HCT116 (cell line): ENCODE measurements at places on chromosomes 1 and 21. TPM values are rescaled to one million over a fixed set of nuclear protein-coding genes. Genes with fewer than 3 reads are reported as not detected.

DNA sequence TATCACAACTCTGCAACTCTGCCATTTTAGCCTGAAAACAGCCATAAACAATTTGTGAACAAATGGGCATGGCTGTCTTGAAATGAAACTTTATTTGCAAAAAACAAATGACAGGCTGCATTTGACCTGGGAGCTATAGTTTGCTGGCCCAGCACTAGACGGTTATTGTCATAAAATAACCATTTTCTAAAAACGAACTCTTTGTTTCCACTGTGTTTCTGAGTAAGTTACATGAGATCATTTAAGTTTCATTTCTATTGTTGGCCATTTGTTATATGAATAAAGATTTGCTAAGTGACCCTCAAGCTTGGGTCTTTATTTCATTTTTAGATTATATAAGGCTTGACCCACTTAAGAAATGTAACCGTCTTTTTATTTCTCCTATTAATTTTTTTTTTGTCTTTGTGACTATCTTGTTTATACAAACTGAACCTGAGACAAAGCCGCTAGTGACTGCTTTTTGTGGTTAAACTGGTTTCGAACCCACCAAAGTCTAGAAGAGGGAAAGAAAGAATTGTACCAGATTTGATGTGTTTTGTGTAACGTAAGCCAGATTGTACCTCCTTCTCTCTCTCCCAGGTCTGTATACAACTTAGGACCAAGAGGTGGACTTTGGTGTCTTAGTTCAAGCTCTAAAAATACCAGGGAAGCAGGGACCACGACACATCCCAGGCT is 12.9 kb upstream of the KCNJ15 start:
- DNase-seq = no peak

DNA sequence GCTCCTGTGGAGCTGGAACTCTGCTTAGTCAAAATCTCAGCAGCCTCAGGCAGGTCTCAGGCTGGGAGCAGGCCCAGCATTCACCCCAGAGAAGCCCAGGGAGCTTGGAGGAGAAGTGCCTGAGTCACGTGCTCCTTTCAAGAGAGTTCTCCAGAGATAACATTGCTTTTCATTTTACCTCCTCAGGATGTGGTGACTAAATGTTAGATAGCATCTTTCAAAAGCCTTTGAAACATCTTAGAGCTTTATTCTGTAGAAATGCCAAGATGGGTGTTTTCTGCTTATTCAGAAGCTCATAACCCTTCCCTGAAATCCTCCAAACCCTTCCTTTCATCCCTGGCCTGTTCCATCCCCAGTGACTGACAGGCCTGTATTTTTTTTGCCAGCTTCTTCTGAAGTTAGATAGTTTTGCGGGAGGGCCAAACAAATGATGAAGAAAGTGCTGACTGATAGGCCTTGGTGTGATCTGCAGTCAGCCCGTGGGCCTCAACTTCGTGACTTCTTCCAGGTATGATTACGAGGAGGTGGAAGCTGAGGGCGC is 58.0 kb downstream of the PGM1 start:
- DNase-seq = no peak

DNA sequence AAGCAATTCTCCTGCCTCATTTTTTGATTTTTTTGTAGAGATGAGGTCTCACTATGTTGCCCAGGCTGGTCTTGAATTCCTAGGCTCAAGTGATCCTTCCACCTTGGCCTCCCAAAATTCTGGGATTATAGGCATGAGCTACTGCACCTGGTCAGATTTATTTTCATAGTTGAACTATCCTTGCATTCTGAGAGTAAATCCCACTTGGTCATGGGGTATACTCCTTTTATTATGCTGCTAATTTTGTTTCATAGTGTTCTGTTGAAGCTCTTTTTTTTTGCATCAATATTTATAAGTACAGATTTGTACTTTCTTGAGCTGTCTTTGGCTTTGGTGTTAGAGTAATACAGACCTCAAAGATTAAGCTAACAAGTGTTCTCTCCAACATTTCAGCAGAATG is 12.8 kb upstream of the CCSAP start:
- no peak for DNase-seq

GRCh38 chr1:198680174-198680875 is 41.5 kb downstream of the PTPRC start:
- DNase-seq = no peak

DNA sequence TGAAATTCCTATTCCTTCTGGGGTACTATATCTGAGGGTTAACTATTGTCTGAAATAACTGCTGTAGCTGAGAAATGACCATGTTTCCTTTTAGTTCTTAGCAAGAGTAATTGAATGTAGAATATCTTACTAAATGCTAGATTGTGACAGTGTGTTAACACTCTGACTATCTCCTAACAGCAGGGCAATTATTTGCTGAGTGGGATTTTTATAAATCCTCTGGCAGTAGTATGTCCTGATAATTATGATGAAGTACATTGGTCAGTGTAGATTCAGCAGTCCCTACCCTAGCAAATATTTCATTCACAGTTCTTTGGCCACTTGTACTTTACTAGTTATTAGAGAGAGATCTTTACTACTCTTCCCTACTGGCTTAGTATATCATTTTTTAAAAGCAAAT is 138.6 kb downstream of the SPATA17 start:
- DNase-seq = no peak

GRCh38 chr1:222136869-222137268 is 395.0 kb upstream of the DUSP10 start:
- no peak for DNase-seq

DNA sequence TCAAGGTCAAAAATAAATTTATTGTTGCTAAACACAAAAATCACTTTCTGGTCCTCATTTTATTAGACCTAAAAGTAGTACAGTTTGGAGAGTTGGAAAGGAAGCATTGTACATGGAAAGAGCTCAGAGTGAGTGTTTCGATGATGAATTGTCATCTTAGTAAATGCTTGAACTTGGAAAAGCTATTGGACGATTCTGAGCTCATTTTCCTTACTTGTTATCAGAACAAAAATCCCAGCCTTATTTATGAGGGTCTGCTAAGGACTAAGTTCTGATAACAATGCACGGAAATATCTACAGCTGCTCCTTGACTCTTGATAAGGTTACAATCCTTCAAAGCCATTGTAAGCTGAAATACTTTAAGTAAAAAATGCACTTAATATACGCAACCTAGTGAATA is 710.0 kb upstream of the PTBP2 start:
- no peak for DNase-seq

GRCh38 chr1:201275253-201275666 is 8.0 kb upstream of the PKP1 start:
- DNase-seq = peak; percentile 79

DNA sequence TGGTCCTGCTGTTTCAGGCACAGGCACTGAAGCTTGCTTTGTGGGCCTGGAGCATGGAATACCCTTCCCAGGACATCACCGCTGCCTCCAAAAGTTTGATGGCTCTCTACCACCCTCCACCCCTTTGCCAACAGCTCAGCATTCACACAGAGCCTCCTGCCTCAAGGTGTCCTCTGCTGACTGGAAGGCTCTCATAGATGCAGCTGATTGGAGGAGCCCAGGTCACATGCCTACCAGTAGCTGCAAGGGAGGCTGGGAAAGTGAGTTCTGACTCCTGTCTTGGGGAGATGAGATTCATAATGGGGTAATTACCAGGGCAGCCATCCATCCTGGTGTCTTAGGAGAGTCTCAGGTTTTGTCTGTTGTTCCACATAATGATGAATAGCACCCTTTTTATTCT is 124.8 kb upstream of the GRIK3 start:
- DNase-seq = peak; percentile 27

DNA sequence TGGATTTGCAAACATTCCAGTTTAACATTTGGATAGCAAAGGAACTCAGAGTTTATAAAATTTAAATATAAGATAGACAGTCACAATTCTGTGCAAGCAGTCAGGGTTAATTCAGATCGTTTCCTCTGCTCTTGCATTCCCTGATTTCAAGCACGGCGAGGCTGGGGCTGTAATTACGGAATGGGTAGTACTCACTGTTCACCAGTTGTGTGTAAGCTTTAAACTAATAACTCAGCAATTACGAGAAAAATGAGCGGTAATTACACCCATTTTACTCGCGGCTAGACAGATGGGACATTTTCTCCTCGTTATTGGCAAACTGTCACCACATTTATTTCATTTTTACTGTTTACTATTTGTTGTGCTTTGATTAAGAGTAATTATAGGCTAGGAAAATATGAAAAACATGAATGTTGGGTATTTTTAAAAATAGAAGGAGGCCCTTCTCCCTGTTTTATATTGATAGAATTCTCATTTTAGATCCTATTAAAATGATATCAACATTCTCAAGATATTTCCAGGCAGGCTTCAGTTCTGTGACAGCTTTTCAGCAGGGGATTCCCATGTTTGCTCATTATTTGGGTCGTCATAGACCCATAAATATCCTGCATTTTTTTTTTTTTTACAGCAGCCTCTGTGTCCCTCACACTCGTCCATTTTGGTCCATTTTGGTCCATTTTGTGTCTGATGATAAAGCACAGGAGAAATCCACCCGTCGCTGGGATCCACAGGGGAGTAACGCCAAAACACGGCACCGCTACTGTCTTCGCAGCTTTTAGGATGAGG is 208.3 kb downstream of the DSCAM start:
- DNase-seq = no peak

- DNase-seq = no peak
Observed at GRCh38 chr1:194755241-194755994, 1569.0 kb upstream of the B3GALT2 start.

DNA sequence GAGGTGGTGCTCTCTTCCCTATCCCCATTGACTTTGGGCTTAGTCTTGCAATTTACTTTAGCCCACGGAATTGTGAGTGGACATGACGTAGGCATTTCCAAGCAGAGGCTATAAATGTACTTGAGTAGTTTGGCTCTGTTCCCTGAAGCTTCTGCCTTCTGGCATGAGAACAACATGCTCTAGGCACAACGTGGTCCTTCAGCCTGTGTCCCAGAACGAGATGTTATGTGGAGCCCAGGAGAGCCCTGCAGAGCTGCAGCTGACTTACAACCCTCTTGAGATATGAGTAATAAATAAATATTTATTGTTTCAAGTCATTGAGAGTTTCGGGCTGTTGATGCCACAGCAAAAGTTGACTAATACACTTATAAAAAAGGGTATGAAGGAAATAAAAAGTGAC is 105.2 kb upstream of the HMGB4 start:
- no peak for DNase-seq

DNA sequence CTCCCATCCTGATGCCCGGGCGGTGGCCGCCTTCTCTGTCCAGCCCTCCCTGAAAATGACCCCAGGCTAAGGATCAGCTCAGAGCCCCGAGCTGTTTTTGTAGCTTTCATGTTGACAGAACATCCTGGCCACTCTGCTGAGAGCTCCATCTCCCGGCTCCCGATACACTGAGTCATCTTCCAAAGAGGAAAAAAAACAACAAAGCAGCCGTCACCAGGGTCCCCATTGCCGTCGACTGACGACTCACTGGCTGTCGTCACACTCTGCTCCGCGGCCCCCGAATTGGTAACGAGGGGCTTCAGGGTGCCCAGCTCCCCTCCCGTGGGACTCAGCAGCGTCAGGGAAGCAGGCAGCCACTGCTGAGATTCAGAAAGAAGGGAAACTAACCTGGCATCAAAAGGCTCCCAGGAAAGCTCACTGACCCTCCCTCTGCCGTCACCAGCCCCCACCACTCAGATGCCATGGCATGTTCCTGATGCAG is 67.2 kb downstream of the CD46 start:
- DNase-seq = no peak

GRCh38 chr1:234605983-234606783 is 3.8 kb downstream of the IRF2BP2 start:
- no peak for DNase-seq

GRCh38 chr1:20376880-20377494 is 86.3 kb downstream of the VWA5B1 start:
- DNase-seq = peak; percentile 21

DNA sequence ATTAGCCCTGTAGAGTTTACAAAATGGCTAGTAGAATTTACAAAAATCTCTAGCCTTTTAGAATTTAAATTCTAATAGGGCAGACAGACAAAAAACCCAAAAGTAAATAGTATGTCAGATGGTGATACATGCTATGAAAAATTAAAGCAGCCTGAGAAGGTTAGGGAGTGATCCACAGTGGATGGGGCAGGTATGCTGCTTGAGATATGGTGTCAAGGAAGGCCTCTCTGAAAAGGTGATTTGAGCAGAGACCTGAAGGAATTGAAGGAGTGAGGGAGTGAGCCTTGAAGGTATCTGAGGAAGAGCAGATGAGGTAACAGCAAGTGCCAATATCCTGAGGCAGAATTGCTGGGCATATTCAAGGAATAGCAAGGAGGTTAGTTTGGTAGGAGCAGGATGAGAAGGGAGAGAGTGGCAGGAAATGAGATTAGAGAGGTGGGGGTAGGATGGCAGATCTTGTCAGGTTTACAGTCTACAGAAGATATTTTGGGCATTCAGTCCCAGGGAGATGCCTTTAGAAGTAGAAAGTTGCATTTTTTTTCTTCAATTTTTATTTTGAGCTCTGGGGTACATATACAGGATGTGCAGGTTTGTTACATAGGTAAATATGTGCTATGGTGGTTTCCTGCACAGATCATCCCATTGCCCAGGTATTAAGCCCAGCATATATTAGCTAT is 40.8 kb upstream of the DPH5 start:
- no peak for DNase-seq

DNA sequence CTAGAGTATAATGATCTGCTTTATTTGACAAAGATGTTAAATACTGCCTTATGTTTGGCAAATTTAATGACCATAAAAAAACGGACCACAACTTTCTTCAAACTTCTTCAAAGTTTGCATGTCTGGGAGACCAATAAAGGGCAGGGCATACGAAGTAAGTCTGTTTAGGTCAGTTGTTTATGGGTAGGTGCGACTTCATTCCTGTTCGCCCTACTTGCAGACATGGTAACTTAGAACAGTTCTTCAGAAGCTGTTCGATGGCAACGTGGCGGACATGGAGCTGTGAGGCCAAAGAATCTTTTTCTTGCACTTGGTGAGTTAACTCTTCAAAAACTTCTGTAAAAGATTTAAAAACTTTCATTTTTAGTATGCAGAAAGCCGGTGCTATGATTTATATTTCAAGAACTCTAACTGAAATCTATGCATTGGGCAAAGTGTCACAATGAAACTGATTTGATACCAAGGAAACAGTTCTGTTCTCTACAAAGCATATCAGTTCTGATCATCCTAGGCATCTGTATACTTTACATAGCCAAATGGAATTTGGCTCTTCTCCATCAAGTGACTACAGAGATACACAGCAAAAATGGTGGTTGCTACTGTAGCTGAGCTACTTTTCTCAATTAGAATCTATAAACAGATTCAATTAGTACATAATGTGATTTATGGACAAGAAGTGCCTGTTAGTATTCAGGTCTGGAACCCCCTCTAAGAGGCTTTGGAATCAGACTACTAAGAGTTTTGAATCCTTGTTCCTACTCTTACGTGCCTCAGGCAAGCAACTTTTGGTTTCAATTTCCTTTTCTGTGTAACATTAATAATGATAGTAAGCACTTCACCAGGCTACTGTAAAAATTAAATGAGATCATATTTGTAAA is 25.7 kb downstream of the C21orf91 start:
- no peak for DNase-seq

GRCh38 chr1:117754061-117754969 is 148.5 kb downstream of the TENT5C start:
- peak; percentile 52 for DNase-seq

MIER1 gene
- 28.7 TPM for total RNA-seq

FAAH gene
- total RNA-seq = 24.8 TPM

MAN1C1 gene
- total RNA-seq = 1.2 TPM

PER3 gene
- total RNA-seq = 5.8 TPM

TNFRSF4 gene
- total RNA-seq = 0.37 TPM

CLCA1 gene
- total RNA-seq = 0.12 TPM

HRNR gene
- total RNA-seq = not detected

TFF2 gene
- total RNA-seq = not detected

HHIPL2 gene
- total RNA-seq = 0.27 TPM

TAS1R1 gene
- total RNA-seq = not detected

MYBPH gene
- total RNA-seq = 0.22 TPM

BSDC1 gene
- 47.0 TPM for total RNA-seq

FLVCR1 gene
- total RNA-seq = 19.0 TPM

CRP gene
- 1.3 TPM for total RNA-seq

OPRD1 gene
- total RNA-seq = not detected

RCSD1 gene
- total RNA-seq = 0.15 TPM
